ENCODE measurements at places on chromosomes 13 and 19.

- DNase-seq, result peak; percentile 17
Observed at GRCh38 chr19:22882797-22883196, 50.7 kb downstream of the ZNF723 start.

- peak; percentile 99 for DNase-seq
Observed at GRCh38 chr13:45367358-45367757, 26.4 kb upstream of the TPT1 start.

DNA sequence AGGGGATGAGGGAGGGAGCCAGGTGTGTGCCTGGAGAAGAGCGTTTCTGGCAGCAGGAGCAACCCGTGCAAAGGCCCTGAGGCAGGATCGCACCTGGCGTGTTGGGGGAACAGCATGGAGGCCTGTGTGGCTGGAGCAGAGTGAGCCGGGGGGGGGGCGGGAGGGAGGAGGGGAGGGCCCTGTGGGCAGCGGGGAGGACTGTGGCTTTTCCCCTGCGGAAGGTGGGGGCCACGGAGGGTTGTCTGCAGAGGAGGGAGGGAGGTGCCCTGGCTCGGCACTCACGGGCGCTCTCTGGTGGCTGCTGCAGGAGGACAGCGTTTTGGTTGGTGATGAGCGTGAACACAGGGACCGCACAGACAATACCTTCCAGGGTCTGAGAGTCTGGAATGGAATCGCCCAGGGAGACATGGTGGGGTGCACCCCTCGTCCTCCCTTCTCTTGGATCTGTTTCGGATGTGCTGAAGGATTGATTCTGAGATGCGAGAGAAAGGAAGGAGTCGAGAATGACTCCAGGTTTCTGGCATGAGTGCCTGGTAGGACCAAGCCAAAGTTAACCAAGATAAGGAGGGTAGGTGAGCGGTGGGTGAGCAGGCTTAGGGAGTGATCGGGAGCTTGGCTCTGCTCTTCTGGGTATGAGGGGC lies 6.5 kb downstream of the RAB11B start:
- DNase-seq, result peak; percentile 55

GRCh38 chr19:30229525-30230174 lies 142.5 kb upstream of the ZNF536 start:
- DNase-seq, result no peak

DNA sequence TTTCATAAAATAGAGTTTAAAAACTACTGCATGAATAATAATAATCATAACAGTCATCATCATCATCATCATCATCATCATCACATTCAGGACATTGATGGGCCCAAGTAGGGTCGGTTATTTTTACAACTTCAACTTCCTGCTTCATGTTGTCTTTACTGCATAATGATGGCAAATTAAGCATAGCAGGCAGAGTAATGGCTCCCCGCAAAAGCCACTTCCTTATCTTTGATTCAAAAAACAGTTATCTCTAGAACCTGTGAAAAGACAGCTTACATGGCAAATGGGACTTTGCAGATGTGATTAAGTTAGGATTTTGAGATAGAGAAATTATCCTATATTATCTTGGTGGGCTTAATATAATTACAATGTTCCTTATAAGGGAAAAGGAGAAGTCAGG lies 792.9 kb downstream of the LIG4 start:
- DNase-seq, result no peak

DNA sequence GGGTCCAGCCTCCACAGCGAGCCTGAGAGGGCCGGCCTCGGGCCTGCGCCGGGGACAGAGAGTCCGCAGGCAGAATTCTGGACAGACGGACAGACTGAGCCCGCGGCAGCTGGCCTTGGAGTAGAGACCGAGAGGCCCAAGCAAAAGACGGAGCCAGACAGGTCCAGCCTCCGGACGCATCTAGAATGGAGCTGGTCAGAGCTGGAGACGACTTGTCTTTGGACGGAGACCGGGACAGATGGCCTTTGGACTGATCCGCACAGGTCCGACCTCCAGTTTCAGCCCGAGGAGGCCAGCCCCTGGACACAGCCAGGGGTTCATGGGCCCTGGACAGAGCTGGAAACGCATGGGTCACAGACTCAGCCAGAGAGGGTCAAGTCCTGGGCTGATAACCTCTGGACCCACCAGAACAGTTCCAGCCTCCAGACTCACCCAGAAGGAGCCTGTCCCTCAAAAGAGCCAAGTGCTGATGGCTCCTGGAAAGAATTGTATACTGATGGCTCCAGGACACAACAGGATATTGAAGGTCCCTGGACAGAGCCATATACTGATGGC lies 490 bp downstream of the ITPKC start:
- DNase-seq, result no peak

DNA sequence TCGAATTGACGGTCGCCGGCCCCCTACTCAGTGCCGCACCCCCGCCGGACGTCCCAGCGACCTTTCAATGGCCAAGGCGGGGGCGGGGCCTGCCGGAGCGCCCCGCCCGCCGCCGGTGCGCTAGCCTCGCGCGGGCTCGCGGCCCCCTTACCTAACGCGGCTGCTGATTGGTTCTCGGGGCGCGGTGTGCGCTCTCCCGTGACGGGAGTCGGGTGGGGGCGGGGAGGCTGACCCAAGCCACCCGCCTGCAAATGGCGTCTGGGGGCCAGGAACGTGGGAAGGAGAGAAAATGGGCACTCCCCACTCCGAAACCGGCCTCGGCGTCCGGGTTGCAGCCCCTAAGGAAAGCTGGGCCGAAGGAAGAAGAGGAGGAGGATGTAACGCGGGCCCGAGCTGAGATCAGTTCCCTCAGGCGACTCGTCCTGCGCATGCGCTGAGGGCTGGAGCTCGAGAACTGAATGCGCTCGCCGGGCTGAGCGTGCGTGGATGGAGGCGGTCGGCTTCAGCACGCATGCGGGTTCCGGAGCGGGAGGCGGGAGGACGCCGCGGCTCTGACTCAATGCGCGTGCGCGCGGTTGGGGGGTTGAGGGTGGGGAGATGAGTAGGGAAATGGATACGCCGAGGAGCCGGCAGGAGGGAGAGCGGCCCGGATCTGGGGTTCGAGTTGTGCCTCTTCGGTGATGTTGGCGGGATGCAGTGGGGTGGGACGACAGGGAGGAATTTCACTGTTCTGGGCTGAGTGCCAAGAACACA lies at the start of gene SMG9:
Gene SMG9 (minus strand): TSS at position 460 of the 753 bp plus-strand sequence. CDS start 4,221 bp downstream, outside the sequence.
- peak; percentile 98 for DNase-seq

- DNase-seq, result no peak
Observed at GRCh38 chr19:38351865-38352395, 16.3 kb downstream of the CATSPERG start.

- DNase-seq, result peak; percentile 93
Observed at GRCh38 chr13:46134961-46135522, 30.2 kb upstream of the CPB2 start.

GRCh38 chr19:40147693-40148347 lies 43.4 kb upstream of the MAP3K10 start:
- peak; percentile 82 for DNase-seq
